Stimulated activated CD4-positive, alpha-beta T cell treated with anti-CD3 and anti-CD28 coated beads, Interleukin-1b, Interleukin-23, amount 100 ng/mL, for 1 hour (primary cell): ENCODE measurements at places on chromosomes 13 and 19.

GRCh38 chr13:101152184-101152583, 264.1 kb downstream of the NALCN start:
- DNase-seq = no peak

DNA sequence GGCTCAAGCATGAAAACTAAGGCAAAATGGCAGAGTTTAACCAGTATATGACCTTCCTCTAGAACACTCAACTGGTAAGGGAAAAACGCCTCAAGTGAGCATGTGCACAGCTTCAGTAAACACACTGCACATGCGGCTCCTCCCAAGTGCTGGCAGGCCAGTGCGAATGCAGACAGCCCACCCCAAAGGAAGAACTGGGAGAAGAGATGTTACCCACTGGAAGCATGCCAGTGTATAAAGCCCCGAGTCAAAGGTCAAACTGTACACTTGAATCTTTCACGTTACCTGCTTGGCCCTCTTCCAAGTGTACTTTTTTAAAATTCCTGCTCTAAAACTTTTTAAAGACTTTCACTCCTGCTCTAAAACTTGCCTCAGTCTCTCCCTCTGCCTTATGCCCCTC, 19.2 kb upstream of the RCBTB1 start:
- no peak for DNase-seq

- DNase-seq = no peak
These were observed 53.7 kb downstream of the RASA3 start for GRCh38 chr13:114078461-114079451.

DNA sequence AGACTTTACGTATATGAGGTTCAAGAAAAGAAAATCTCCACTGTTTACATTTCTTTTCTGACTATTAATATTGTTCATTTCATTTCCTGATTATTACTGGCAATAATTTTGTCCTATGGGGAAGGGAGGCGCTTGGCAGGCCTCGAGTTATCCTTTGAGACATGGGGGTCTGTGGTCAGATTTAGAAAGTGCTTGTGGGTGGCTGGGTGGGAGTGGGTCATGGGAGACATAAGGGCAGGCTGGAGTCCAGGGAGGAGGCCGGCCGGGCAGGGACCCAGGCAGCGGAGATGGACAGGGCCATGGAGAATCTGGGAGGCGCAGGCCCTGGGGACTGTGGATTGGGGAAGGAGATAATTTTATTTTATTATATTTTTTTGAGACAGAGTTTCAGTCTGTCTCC, 40.1 kb downstream of the LTBP4 start:
- no peak for DNase-seq

DNA sequence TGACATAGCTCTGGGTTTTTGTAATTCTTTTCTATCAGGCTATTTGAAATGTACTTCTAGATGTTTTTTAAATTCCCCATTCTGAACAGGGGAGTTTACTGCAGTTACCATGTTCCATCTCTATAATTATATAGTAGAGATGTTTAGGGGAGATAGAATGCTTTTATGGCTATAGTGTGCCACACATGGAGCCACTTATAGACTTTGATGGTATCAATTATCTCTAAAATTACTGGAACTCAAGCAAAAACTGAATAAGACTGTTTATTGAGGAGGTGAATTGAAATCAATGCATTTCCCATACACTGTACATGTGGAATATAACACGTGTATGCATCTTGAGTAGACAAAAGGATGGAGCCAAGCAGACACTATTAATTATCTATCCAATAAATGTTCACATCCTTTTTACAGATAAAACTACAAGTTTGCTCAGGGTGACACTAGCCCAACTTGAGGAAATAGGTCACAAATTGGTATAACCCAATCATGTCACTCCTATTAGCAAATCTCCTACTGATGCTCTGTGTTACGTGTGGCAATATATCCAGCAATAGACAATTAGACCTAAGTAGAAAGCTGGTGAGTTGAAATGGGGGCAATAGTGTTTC, 1882.6 kb downstream of the PCDH9 start:
- DNase-seq = no peak

DNA sequence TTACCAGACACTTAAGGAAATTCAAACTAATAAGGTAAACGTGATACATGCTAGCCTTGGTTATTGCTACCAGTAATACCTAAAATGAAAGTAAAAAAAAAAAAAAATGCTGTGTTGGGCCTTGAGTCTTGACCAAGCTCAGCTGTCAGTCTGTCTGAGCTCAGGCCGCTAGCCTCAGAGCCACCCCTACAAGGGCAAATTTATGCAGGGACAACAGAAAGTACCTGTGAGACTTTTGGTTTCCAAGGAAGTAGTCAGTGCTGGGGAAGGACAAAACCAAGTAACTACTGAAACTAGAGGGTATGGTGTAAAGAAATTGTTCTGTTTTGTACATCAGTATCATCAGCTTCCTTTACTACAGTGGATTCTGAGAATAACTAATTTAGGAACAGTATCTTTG, 134.3 kb upstream of the SLITRK5 start:
- DNase-seq = no peak

DNA sequence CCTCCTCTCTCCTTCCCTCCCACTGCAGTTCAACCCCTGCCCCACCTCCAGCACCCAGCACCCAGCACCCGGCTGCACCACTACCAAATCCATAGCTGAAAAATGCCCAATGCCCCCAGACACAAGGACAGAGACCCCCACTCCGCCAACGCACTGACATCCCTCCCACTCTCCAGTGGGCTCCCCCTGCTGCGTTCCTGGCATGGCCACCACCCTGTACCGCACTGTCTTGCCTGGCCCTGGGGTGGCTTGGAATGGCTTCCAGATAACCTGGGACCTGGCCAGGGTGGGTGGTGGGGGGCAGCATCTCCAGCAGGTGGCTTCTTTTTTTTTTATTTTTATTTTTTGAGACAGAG, 5.8 kb upstream of the MKNK2 start:
- DNase-seq = no peak

GRCh38 chr13:30702006-30702405, 33.3 kb upstream of the ALOX5AP start:
- no peak for DNase-seq

GRCh38 chr13:21120191-21120590, 56.2 kb downstream of the SKA3 start:
- no peak for DNase-seq

DNA sequence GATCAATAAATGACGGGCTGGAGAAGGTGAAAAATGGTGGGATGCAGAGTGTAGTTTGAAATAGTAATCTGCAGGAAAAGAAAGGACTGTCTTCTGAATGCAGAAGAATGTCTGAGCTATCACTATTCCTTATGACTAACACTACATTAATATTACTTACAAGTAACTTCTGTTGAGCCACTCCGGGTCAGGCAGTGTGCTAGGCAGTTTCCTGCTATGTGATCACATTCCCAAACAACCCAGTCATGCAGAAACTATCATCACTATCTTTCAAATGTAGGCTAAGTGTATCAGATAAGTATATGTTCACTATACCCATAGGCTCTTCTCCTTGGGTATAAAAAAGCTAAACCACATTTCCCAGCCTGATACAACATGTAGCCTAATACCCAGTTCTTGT, 6.6 kb downstream of the ZNF599 start:
- DNase-seq = no peak

DNA sequence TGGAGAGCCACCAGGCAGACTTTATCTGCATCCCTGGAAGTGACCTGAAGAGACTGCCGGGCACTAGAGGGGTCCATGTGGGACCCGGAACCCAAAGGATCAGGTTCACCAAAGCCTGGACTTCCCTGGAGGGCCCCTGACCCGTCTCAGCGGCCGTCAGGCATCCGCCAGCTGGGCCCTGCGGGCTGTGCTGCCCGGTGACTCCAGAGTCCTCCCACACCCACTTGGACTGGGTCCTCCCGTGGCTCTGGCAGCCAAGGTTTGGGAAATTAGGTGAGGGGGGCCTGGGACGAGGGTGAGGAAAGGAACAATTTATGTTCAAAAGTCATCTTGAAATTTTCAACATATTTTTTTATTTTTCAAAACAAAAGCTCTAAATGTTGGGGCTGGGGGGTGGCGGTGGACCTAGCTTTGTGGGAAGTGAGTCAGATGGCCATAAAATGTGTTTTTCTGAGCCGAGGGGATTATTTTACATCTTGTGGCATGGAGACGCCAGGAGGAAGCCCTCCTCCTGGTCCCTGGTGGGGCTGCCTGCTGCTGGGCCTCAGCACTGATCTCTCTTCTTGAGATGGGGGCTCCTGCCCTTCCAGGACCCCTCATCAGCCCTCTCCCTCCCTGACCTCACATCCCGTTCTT, 20.2 kb downstream of the CEBPA start:
- DNase-seq = no peak

DNA sequence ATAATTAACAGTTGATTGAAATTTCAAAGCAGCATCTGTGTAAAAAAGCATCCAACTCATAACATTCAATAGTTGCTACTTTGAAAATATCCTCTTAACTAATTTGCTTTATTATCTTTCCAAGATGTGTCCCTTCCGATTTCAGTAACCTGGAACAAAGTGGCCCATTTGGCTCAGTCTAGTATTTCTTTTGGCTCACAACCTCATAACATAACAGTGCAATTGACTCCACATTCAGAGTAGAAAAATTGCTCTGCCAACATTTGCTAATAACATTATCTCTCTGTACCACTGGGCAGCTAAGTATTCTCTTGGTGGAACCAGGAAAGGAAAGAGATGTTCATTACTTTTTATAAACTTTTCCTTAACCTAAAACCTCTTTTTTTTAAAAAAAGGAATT, 571.1 kb upstream of the ARGLU1 start:
- no peak for DNase-seq

GRCh38 chr19:17294051-17294891, 9.0 kb downstream of the ABHD8 start:
- peak; percentile 39 for DNase-seq

DNA sequence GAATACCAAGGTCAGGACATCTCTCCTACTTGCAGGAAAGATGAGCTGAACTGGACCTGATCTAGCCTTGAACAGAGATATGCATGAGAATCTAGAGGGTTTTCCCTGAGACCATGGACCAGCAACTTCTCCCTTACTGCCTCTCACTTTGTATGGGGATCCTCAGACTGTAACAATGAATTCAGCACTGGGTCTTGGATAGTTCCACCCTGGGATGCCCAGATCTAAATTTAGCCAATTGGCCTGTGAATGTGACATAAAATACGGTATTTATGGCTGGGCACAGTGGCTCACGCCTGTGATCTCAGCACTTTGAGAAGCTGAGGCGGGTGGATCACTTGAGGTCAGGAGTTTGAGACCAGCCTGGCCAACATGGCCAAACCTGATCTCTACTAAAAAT, 15.3 kb upstream of the LILRA2 start:
- no peak for DNase-seq

GRCh38 chr19:38213911-38214625, 10.0 kb downstream of the DPF1 start:
- peak; percentile 18 for DNase-seq

- DNase-seq = no peak
These were observed 111.2 kb upstream of the SGCG start for GRCh38 chr13:23069566-23069965.

DNA sequence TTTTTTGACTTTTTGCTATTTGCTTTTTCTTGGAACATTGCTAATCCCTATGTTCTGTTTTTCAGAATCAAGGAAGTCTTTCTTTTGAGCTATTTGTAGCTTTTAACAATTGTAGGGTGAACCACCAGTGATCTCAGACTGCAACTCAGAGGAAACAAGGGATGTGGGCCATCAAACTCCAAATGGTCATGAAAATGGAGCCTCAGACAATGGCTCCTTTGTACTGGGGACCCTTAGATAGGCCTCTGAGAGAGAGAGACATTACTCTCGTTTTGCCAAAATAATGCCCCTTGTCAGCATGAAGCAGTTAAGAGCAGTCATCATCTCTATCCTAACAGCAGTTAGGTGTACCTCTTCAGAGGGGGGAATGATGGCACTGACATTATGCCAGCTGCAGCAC, 56.4 kb upstream of the GJB6 start:
- no peak for DNase-seq

DNA sequence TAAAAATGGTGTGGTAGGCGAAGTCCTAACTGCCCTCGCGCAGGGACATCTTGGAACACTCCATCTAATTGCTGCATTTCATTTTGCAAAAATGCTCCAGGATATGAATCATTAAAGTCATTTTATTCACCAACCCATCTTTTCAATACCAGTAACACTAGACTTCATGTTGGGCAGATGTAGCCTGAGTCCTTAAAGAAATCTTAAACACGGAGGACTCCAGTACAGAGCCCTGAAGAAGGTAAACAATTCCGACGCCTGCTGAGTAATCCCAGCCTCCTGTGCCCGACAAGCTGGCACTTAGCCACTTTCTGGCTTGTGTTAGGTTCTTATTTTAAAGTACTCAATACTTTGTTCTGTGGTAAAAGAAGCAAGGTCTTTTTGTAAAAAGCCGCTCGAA, 58.0 kb upstream of the IRS2 start:
- DNase-seq = no peak

GRCh38 chr19:8087876-8088275, 35.3 kb downstream of the CCL25 start:
- DNase-seq = no peak

DNA sequence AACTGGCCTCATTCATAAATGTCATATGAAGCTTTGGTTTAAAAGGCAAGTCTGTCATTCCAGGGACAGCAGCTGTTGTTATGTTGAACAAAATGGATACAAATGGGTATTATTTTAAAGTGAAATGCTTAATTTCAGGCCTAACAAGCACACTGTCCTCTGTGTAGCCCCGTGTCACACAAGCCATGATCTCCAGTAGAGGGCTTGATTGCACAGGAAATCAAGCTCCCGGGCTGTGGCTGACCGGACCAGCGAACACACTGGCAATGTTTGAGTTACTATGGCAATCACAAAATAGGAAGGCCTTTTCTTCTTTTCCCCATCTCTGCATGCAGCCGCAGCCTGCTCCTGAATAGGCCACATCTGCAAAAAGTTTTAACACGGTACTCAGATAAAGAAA, 64.0 kb upstream of the GSX1 start:
- DNase-seq = no peak

DNA sequence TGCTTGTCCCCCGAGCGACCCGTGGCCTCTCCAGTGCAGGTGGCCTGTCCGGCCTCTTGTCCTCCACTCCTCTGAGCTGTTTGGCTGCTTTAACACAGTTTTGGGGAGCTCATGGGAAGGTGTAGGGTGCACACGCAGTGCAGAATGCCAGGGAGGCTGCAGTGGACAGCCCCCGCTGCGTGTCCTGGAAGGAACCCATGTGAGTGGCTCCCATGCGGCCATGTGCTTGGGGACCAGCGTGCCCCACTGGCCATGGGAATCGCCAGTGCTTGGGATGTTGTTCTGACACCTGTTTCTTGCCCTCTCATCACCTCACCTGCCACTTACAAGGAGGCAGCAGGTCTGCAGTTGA, 22.6 kb upstream of the F7 start:
- no peak for DNase-seq

DNA sequence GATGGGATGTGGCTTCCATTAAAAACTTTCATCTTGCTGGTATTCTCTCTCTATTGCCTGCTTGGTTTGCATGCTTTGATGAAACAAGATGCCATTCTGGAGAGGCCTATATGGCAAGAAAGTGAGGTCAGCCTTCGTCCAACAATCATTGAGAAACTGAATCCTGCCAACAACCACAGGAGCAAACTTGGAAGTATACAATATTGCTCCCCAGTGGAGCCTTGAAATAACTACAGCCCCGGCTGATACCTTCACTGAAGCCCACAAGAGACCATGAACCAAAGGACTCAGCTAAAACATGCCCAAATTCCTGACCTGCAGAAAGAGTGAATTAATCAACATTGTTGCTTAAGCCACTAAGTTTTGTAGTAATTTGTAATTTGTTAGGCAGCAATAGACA, 82.5 kb upstream of the FGF14 start:
- DNase-seq = no peak

- no peak for DNase-seq
These were observed 2.8 kb upstream of the CERS4 start for GRCh38 chr19:8206147-8207087.

GRCh38 chr19:1884291-1884718, 991 bp downstream of the ABHD17A start:
- no peak for DNase-seq

- no peak for DNase-seq
These were observed 99.4 kb downstream of the MIPEP start for GRCh38 chr13:23789576-23790346.
